ENCODE measurements at places on chromosomes 11 and 22.

DNA sequence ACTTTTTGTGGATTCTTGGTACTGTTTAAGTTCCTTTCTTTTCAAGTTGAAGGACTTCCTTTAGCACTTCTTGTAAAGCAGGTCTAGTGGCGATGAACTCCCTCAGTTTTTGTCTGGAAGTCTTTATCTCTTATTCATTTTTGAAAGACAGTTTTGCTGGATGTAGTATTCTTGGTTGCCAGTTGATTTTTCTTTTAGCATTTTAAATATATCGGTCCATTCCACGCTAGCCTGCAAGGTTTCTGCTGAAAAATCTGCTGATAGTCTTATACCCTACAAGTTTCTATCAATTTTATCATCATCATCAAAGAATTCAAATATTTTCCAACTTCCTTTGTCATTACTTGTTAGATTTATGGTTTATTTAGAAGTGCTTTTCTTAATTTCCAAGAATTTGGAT, 14.7 kb upstream of the GLB1L2 start:
- DNase-seq = no peak

DNA sequence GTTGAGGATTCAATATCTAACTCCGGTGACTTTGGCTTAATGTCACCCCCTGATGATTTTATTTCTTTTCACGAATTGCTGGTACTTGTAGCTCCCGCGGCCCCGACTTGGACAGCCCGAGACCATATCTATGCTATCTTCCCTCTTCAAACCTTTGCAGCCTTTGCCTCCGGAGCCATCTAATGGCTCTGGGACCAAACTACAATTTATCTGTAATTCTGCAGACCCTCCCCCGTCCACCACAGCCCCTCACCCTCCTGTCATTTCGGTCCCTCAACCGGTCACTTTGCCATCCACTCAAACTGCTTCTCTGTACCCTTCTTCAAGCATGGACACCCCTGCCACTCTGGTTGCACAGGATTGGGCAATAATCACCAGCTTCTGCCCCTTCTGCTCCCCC, 25.7 kb upstream of the ALDH3B2 start:
- no peak for DNase-seq

DNA sequence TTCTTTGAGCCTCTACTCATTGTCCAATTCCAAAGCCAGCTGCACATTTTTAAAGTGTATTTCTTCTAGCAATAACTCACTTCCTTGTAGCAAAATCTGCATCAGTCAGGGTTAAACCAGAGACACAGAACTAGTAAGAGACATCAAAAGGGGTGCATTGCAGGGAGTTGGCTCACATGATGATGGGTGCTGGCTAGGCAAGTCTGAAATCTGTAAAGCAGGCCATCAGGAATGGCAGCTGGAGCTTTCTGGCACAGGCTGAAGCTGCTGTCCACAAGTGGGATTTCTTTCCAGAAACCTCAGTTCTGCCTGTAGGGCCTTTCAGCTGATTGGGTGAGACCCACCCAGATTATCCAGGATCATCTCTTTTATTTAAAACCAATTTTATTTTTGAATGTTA, 698.1 kb downstream of the NTM start:
- no peak for DNase-seq

DNA sequence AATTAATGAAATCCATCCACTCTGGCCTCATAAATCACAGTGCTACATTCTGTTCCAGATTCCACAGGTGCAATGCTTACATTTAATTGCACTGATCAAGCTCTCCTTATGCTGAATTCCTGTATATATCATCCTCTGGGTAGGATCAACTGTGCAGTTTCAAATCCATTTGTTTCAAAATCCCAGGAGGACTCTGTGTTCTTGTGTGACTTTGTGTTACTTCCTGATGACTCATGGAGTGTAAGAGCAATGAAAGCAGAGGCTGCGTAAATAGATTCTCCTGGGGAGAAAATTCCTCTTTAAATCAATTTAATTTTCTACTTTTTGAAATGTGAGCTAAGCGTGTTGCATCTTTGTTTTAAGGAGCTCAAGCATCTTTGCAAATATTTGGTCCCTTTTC, 752.7 kb downstream of the METTL15 start:
- no peak for DNase-seq

- no peak for DNase-seq
Measured at GRCh38 chr22:27641049-27641795, 160.3 kb downstream of the MN1 start.

- no peak for DNase-seq
Measured at GRCh38 chr11:2328656-2329354, 27.0 kb downstream of the TSPAN32 start.

GRCh38 chr11:102251423-102251822, 65.9 kb upstream of the BIRC3 start:
- no peak for DNase-seq
